ENCODE measurements at places on chromosomes 1 and 21. TPM values are rescaled to one million over a fixed set of nuclear protein-coding genes. Genes with fewer than 3 reads are reported as not detected.

DNA sequence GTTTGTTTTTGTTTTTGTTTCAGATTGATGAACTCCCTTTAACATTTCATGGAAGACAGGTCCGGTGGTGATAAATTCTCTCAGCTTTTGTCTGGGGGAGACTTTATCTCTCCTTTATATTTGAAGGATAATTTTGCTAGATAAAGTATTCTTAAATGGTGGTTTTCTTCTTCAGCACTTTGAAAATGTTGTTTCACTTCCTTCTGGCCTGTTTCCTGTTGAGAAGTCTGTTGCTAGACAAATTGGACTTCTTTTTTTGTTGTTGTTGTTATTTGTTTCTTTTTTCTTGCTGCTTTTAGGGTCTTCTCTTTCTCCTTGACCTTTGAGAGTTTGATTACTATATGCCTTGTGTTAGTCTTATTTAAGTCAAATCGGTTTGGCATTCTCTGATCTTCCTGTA is 50.8 kb downstream of the CRP start:
- no peak for ATAC-seq

DNA sequence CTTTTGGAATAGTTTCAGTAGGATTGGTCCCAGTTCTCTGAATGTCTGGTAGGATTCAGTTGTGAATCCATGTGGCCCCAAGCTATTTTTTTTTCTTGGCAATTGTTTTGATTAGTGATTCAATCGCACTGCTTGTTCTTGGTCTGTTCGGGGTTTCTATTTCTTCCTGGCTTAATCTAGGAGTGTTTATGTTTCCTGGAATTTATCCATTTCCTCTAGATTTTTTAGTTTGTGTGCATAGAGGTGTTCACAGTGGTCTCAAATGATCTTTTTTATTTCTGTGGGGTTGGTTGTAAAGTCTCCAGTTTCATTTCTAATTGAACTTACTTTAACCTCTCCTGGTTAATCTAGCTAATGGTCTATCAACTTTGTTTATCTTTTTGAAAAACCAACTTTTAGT is 117.6 kb downstream of the NME7 start:
- ATAC-seq = no peak

Gene TDRD5
- not detected for total RNA-seq

DNA sequence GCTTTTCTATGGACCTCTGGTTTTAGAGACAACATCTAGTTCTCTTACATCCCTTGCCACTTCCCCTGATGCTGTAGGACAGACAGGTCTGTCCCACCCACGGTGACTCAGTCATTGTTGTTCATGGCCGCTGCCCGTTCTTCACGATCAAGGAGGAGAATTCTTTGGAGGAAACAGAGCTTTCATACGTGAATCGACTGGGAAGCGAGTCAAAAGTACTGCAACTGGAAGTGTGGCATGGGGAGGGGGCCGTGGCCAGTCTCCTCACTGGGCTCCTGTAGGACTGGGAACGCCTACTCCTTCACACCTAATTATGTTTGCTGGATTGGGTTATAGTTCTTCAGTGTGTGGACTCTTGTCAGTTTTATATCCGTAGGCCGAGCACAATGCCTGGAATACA is 4.4 kb upstream of the SLC37A1 start:
- peak; percentile 43 for ATAC-seq

GRCh38 chr1:186953876-186954275 is 125.1 kb downstream of the PLA2G4A start:
- no peak for ATAC-seq

DNA sequence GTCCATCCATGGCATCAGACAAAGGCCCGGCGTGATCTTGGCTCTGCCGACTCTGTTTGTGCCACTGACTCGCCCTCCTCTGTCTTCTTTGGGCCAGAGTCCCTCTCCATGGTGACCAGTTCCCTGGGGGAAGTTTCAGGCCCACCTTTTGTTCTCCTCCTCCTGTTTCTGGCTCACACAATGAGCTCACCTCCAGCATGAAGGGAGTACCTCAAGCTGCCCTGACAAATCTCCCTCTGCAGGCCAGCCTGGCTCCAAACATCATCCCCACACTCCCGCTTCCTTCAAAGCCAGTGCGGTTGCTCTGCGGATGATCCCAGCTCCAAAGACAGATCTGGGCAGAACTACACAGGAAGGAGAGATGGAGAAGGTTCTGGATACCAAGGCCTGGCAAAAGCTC is 576.6 kb downstream of the NPHP4 start:
- ATAC-seq = no peak

Gene GJA5
- 0.84 TPM for total RNA-seq

Gene GPX7
- total RNA-seq = 1.6 TPM

DNA sequence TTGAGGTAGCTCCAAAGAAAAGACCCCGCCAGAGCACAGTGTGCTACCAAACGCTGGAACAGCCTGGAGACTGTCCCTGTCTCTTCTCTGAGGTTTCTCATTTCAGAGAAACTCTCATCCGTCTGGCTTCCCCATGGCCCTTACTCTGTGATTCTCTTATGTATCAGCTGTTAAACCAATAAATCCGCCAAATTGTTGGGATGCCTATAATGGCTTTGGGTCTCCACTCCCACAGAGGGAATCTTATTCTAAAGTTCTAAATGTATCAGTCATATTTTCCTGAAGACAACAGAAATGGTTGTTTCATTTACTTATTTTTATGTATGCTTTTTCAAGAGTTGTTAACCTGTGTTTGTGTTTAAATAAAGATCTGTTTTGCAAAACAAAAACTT is 4.0 kb downstream of the ERG start:
- ATAC-seq = no peak

DNA sequence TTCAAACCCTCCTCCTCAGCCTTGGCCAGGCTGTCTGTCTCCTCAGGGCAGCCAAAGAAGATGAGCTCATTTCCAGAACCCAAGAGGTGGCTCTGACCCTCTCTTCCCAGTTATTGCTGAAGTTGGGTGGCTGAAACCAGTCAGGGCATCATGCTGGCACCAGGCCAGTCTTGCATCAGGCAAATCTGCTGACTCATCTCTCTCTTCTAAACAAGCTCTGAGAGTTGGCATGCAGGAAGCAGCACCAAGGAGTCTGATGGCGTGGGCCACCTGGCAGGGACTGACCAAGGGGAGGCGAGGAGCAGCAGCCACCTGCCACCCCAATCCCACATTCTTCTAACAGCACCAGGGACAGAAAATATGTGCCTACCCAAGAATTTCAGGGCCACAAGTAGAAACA is 104.8 kb upstream of the ATP1A1 start:
- peak; percentile 70 for ATAC-seq

Gene OR6N1
- total RNA-seq = not detected

GRCh38 chr1:84973498-84974334 is 23.2 kb downstream of the MCOLN2 start:
- no peak for ATAC-seq

Gene LMX1A
- 0.04 TPM for total RNA-seq

DNA sequence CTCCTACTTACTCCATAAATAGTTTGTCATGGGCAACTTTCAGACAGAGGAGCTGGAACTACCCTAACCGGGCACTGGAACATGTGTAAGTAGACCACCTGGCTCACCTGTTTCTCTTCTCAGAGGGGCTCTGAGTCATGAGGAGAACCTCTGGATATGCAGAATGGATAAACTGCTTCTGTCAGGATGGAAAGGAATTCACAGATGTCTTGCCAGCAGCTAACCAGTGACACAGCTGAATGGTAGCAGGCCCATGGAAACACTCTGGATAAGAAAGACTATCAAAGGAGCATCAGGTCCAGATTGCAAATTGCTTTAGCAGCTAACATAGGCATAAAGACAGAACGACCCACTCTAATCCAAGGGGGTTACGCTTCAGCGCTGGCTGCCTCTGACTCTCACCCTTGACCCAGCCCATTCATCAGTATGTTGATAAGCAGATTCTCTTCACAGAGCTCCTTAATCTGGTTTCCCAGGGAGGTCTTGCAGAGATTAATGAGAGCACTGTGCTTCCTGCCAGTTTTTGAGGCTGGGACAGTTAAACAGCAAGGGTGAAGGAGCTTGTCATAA is 54.2 kb downstream of the HIVEP3 start:
- ATAC-seq = no peak

Gene KIFAP3
- 15.0 TPM for total RNA-seq

GRCh38 chr21:14916676-14917141 is 148.1 kb downstream of the NRIP1 start:
- ATAC-seq = peak; percentile 54

- peak; percentile 90 for ATAC-seq
Measured at GRCh38 chr1:39852214-39852791, 31.0 kb downstream of the TRIT1 start.

DNA sequence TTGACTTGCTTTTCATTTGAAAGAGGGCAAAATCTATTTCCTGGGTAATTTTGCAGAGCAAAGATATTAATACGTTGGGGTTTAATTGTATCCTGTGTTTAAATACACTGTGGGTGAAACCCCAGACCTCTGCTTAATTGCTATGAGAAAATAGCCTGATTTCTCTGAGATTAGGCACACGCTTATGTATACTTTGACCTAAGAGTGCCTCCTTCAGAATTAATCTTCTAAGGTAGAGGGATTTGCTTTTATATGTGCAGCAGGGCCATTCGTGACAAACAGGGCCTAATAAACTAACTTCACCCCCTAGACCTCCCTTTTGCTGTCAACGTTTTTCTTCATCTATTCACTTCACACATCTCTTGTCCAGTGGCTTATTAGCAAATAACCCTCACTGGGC is 216.9 kb upstream of the ADGRL2 start:
- no peak for ATAC-seq

DNA sequence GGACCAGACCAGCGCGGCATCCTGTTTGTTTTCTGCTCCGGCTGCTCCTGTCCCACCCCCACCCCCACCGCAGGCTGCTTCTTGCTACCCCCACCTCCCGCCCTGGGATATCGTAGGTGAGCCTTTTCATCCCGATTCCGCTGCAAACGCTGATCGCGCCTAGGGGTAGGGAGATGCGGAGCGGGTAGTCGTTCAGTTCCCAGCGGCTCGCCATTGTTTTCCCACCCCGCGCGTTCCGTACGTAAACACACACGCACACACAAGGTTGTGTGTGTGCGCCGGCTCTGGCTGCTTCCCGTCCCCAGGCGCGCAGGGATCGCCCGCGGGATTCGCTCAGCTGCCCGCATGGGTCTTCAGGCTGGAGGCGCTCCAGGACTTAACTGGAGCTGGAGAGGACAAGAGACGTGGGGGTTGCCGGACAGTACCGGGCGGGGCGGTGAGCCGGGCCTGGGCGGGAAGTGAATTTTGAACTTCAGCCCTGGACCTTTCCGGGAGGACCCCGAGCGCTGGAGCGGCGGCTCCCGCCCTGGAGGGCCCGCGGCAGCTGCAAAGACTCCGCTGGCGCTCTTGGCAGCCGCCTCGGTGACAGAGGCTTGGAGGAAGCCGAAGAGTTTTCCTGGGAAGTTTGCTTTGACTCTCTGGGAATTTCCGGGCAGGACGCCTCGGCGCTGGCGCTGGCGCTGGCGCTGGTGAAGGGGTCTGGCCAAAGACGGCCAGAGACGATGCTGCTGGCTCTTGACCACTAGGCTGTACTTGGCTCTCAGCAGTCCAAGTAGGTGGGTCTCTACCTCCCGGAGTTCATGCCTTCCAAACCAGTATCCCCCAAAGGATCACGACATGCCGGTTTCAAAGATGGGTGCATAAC is 1.6 kb downstream of the SOX13 start:
- ATAC-seq = peak; percentile 21

GRCh38 chr1:186760446-186760845 is 68.3 kb upstream of the PLA2G4A start:
- ATAC-seq = no peak

GRCh38 chr1:86504895-86505563 is 36.3 kb downstream of the CLCA1 start:
- ATAC-seq = peak; percentile 78

Gene HNRNPU
- total RNA-seq = 164 TPM

Gene OR2L8
- not detected for total RNA-seq

DNA sequence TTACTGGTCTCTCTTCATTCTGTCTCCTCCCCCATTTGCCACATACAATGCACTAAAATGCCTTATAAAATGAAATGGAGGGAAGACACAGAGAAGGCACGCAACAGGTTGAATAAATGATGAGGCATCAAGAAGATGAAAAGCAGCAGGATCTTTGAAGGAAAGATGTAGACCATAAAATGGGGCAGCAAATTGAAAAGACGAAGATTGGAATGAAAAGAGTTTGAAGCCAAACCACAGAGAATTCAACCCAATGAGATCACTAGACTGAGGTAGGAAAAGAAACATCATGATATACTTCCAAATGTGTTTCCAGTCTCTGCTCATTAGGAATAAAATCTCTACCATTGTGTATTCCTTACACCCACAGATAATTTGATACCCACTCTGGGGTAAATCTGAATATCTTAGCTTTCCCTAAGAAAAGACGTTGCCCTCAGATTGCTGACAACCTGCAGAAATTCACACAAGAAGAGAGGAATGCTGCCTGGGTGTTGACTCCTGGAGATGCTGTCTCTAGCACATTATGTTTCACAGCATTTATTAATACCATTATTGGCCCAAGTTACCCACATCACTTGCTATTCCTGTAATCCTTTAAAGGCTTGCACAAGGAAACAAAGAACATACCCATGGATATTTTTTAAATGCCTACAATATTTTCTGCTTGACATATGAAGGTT is 230.9 kb downstream of the LTN1 start:
- no peak for ATAC-seq
